ENCODE measurements at places on chromosomes 16 and 17.

GRCh38 chr17:82781894-82782274 lies 30.0 kb downstream of the TBCD start:
- peak; percentile 89 for DNase-seq

DNA sequence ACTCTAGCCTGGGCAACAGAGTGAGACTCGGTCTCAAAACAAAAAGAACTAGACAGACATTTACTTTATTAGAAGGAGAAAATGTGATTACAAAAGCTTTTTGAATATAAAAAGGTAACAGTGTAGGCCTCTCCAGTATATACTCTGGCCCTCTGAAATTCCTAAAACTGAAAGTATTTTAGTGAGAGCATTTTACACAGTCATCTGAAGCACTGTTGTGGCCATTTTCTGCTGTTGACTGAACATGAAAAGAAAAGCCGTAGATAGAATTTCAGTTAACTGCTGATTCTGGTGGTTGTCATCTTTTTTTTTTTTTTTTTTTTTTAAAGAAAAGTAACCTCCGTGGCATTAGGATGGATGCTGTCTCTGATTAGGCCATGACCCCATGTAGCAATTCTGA lies 15.6 kb downstream of the DUSP14 start:
- DNase-seq = no peak

DNA sequence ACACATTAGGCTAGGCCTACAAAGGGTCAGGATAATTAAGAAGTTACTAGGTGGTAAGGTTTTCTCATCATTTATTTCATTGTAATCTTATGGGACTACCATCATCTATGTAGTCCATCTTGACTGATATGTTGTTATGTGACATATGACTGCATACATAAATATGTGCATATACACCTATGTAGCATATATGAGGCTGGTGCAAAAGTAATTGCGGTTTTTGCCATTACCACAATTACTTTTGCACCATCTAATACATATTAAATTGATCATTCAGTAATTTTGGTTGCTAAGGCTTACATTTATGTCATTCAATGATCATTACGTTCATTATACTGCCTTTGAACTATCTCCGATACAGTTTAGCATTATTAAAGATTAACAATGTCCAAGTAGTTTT lies 167.8 kb upstream of the AXIN2 start:
- no peak for DNase-seq

DNA sequence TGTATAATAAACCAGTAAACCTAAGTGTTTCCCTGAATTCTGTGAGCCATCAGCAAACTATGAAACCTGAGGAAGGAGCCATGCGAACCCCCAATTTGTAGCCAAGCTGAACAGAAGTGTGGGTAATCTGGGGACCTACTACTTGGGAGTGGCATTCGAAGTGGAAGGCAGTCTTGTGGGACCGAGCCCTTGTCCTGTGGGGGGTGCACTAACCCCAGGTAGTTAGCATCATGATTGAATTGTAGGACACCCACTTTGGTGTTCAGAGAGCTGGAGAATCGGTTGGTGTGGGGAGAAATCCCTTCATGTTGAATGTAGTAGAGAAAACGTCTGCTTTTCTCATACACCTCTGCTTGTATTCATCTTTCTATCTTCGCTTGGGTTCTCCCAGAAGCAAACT lies 79.7 kb upstream of the CPHXL start:
- no peak for DNase-seq

DNA sequence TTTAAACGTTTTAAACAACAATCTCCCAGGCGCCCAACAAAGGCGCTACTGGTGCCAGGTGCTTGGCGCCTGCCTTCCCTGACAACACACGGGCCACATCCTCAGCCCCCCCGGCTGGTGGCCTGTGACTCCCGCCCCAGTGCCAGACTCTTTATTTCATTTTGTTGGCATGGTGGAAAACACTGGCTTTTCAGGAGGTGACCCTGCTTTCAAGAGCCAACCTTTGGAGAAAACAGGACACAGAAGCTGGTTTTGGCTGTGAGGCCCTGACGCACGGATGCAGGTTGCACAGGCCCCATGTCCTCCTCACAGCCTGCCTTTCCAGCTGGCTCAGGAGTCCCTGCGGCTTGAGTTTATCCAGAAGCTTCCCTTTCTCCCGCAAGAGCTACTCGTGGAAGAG lies 100.0 kb downstream of the METRNL start:
- no peak for DNase-seq

GRCh38 chr17:55160501-55160900 lies 104.3 kb upstream of the HLF start:
- DNase-seq = no peak

DNA sequence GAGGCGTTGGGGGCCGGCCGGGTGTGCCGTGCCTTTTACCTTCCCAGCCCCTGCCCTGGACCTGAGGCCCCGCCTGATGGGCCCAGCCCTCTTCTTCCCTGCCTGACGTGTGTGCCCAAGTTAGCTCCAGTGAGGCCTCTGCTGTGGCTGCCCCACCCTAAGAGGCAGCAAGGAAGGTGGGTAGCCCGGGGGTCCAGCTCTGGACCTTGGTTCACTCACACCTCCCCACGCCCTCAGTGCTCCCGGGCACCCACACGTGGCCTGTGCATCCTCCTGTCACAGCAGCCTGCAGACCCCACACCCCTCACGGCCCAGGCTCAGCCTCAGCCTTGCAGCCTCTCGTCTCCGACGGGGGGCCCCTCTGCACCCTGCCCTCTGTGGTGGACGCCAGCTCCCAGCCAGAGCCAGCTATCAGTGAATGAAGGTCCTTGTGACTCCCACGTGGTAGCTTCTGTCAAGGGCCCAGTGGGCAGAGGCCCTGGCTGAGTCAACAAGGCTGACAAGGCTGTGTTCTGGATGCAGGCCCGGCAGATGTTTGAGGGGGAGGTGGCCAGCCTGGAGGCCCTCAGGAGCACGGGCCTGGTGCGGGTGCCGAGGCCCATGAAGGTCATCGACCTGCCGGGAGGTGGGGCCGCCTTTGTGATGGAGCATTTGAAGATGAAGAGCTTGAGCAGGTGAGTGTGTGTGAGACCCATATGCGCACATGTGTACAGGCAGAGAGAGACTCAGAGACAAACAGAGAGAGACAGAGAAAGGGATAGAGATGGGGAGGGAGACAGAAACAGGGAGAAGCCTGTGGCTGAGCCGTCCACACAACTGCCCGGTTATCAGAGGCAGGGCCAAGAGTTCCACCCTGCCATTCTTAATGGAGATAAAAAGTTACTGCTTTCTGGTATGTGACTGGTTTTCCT lies 2.8 kb downstream of the FN3K start:
- no peak for DNase-seq

DNA sequence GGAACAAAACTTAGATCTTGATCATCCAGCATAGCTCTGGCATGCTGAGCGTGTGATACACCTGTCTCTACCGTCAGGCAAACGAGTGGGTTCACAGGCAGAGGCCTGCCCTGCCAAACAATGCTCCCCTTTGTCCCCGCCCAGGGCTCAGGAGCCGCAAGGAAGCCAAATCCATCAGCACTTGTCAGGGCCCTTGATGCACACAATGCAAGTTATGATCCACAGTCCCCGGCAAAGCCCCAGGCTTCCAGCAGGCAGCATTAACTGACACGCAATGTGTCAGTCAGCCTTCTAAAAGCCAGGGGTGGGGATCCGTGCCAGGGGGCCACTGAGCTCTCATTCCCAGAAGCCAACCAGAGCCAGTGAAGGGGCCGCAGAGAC lies 460.9 kb downstream of the SLC39A11 start:
- no peak for DNase-seq

- no peak for DNase-seq
Observed at GRCh38 chr16:79949417-79949816, 348.9 kb upstream of the MAF start.

DNA sequence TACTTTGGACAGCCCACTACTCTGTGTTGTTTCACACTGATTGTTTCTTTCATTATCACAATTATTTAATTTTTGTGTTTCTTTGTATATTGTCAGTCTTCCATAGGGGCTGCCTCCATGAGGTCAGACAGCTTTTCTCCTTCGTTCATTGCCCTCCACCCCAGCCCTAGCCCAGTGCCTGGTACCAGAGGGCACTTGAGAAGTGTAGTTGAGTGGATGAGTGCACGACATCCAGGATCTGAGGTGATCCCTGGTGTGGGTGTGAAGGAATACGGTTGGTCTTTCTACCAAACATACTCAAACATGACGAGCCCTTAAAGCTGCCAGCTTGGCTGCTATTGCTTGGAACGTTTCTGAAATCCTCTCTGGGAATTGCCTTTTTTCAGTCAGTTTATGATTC lies 37.9 kb downstream of the DHRS7B start:
- DNase-seq = no peak

DNA sequence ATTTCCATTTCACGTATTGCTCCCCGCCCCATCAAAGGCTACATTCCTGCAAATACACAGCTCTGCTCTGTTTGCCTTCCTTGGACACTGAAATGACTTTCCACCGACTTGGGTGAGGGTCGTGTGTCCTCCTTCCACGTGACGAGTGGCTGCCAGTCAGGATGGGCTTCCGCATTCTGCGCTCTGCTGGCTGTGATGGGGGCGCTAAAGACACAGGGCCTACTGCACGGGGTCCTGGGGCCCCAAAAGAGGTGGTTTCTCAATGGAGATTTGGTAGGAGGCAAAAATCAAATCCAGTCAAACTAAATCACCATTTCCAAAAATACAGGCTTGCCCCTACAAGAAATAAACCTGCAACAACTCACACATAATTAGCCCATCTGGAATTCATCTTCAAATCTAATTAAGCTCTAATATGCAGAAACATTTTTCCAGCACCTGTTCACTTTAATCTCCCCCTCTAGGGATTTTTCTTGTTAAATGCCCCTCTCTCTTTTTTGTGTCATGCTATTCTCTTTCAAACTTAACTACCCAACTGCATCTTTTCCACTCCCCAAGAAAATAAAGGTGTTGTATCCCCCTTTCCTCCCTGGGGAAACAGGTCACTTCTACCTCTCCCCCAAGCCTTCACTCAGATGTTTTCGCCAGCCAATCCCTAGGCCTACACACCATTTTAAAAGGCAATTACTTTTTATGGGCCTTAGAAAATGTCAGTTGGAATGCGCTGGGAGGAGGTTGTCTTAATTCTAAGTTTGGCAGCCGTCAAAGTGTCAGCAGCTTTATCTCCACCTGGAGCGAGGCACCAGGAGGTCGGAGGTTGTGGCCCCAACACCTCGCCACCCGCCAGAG lies 21.9 kb upstream of the FAAP100 start:
- no peak for DNase-seq

- DNase-seq = no peak
Observed at GRCh38 chr17:72567774-72568173, 447.0 kb downstream of the SOX9 start.

All from muscle of leg (tissue), 16 donors.